CD4-positive, alpha-beta T cell (primary cell): ENCODE measurements at places on chromosomes 11 and 22.

- DNase-seq, result no peak
Measured at GRCh38 chr11:58742981-58743880, 11.5 kb upstream of the GLYAT start.

DNA sequence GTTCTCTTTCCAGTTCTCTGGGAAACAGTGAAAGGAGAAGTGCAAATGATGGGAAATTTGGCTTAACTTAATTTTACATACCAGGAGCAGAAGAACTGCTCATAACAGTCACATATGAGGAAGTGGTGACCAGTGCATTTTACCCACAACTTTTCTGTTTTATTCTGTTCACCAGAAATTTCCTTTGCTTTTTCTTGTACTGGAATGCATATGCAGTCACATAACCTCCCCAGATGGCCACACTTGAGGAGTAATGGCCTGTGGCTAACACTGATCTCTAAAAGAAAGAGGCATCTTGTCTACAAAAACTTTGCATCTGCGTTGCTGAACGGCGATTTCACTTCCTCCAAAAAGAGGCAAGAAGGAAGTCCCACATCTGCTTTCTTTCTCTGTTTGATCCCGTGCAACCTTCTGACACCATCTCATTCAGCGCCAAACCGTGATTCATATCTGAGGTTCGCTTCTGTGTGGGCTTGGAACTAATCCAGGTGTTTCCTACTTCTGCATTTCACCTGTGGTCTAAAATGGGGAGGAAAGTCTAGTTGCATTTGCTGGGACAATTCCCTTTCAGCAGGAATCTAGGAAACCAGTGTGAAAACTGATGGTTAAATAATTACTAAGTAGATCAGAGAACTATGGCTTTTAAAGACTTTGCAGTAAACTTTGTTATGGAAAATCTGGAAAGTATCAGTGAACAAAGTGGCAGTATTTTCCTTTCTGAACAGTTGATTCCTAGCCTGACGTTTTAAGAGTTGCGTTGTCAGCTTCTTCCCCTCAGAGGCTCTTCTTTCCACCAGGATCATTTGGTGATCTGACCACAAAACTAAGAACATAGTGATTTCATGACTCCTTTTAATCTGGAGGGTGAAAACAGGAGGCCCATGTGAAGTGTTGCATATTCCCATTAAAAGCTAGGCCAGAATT, 4.2 kb upstream of the MPEG1 start:
- DNase-seq, result no peak

GRCh38 chr11:4006946-4007680, 87.5 kb upstream of the RRM1 start:
- DNase-seq, result no peak

- no peak for DNase-seq
Measured at GRCh38 chr22:50677493-50678217, 5.0 kb downstream of the SHANK3 start.

DNA sequence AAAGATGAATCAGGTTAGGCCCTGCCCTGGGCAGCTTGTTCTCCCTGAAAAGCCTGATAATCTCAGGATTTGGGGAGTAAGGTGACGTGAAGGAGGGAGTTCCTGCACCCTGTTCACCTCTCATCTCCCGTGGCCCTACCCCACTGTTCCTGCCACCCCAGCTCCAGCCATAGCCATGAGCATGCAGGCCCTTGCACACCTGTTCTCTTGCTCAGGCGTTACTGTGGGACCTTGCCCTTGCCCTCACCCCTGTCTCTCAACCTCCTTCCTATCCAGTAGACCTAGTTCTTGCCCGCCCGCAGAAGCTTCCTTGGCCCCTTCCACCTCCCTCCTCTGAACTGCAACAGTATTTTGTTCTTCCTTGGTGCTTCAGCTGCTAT, 15.0 kb downstream of the TSKU start:
- no peak for DNase-seq

DNA sequence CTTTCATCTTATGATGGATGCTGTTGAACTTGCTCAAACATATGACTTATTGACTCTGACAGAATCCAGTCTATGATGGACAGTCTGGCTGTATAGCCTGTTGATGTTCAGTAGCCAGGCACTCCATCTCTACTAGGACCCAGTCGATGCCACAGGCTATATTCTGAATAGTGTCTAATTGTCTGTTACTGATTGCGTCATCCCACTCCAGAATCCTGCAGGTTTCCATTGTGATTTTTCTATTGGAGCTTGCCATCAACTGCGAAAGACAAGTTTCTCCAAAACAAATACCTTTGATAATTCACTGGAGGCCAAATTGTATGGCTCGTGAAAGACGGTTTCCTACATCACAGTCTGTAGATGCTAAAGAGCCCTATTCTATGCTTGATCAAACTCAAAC, 481.7 kb upstream of the CHORDC1 start:
- DNase-seq, result no peak

GRCh38 chr22:38468443-38469305, 778 bp downstream of the KDELR3 start:
- no peak for DNase-seq

DNA sequence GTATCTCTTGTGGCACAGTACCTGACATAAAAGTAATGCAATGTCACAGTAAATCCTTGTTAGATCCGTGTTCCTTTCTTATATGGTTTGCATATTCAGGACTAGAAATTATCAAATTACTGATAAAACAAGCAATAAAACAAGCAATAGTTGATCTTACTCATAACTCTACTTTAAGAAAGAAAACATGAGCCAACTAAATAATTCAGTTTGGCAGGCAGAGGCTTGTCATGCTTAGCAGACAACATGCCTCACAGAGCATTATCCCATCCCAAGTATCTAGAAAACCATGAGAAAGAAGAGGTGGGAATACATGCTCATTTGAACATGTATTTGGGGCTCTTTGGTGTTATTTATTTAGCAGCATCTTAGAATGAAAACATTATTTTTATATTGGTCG, 241.9 kb downstream of the SOX6 start:
- DNase-seq, result no peak

- no peak for DNase-seq
Measured at GRCh38 chr11:61158691-61159381, 2.4 kb downstream of the VPS37C start.

DNA sequence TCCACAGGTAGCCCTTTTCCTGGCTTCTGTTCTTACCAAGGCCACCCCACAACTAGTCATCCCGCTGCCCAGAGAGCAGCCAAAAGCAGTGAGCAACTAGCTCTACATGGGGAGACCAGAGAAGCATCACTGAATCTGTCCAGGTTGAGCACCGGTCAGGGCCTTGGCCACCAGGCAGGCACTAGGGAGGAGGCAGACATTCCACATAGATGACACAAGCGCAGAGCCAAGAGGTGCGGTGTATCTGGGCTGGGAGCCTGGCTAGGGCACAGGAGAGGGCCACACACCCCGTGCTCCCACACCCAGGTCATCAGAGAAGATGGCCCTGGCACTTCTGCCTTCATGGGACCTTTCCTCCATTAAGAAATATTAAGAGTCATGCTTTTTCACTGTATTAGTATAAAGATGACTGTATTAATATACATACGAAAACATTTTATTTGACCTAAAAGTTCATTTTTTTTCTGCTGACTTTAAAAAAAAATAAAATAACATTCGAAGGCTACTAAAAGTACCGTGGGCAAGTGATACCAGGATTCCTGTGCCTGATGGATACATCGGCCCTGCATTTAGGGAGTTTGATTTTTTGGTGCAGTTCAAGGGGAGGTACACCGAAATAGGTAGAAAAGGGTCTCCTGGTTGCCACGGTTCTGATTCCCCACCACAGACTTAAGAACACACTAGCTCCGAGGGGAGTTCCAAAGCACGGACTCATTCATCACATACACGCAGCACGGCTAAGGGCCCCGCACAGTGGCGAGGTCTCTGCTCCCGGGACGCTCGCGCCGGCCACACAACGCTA, 1.2 kb downstream of the DGCR2 start:
- DNase-seq, result no peak
